Chondrocyte (in vitro differentiated cells): ENCODE measurements at places on chromosomes 11 and 22. TPM values are rescaled to one million over a fixed set of nuclear protein-coding genes. Genes with fewer than 3 reads are reported as not detected.

GRCh38 chr22:36424901-36425579 lies 37.3 kb upstream of the MYH9 start:
- no peak for DNase-seq

- DNase-seq = no peak
These were observed 26.0 kb downstream of the POU2AF1 start for GRCh38 chr11:111352935-111353710.

The ARHGAP32 gene
- 14.6 to 26.1 TPM (median 15.8 TPM) in 3 replicates for total RNA-seq

GRCh38 chr11:134228625-134229024 lies 4.2 kb downstream of the VPS26B start:
- no peak for DNase-seq

GRCh38 chr11:129280027-129280811 lies 88.1 kb upstream of the ARHGAP32 start:
- DNase-seq = no peak

The HBG2 gene
- total RNA-seq = not detected in 3 replicates

The OR4A15 gene
- not detected in 3 replicates for total RNA-seq

GRCh38 chr11:122177238-122177637 lies 61.2 kb upstream of the BLID start:
- no peak for DNase-seq

- no peak for DNase-seq
These were observed 9.0 kb upstream of the DRD2 start for GRCh38 chr11:113484223-113484622.

DNA sequence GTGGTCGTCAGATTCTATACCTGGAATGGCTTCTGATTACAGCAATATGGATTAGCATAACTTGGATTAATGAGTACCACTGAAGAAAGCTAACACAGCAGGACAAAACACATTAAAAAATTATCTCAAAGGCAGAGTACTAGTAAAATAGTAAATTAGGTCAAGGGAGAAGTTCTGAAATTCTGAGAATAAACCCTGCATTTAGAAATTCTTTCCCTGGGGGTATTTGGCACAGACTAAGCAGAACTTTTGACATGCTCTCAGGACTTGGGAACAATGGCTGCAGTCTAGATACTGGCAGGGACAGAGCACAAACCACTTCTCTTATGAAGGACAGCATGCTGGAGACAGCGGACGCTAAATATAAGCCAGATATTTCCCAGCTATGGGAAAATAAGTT lies 85.6 kb upstream of the GRIA4 start:
- no peak for DNase-seq

- DNase-seq = no peak
These were observed 94.1 kb upstream of the PRDM11 start for GRCh38 chr11:45052361-45052760.

The WNT7B gene
- total RNA-seq = 0.15 to 1.1 TPM (median 0.18 TPM) in 3 replicates

DNA sequence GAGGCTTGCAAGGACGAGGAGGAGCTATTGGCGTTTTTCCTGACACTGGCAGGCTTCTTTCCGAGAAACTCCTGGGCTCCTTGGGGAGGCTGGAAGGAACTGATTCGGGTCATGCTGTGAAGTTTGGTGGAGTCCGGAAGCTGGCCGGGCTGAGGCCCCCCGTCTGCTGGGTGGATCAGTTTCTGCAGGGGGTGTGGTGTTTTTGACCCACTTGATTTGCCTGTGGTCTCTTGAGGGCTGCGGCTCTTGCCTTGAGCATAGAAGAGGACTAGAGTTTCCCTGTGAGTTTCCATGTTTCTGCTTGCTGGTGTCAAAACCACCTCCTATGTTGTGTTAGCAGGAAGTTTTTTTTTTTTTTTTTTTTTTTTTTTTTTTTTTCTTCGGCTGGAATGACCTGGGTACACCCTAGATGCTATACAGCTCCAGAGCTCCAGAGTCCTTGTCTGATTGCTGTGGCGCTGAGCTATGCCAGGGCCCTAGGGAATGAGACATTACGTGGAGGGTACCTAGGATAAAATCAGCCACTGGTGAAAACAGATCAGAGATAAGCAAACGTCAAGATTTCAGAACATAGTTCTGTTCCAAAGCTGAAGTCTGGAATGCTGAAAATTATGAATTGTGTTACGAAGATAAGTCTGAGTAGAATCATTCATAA lies 728 bp downstream of the TBC1D22A start:
- DNase-seq = peak; percentile 18

DNA sequence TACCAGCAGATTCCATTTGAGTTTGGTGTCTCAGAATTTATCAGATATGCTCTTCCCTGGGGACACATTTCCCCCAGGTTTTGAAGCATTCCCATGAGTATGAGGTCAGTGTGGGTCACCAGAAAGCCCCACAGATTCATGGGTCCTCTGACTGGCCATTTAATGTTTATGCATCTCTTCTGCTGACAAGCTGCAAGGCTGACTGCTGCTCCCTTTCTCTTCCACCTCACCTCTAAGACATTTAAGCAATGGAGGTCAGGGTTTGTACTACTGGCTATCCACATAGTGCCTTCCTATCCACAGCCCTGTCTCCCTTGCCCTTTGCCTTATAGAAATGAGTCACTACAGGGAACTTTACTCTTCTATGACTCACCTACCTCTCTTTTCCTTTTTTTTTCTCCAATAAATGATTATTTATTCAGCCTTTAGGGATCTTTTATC lies 106.0 kb upstream of the TIMP3 start:
- DNase-seq = no peak

- no peak for DNase-seq
These were observed 55.1 kb downstream of the KIAA1671 start for GRCh38 chr22:25007444-25008106.

DNA sequence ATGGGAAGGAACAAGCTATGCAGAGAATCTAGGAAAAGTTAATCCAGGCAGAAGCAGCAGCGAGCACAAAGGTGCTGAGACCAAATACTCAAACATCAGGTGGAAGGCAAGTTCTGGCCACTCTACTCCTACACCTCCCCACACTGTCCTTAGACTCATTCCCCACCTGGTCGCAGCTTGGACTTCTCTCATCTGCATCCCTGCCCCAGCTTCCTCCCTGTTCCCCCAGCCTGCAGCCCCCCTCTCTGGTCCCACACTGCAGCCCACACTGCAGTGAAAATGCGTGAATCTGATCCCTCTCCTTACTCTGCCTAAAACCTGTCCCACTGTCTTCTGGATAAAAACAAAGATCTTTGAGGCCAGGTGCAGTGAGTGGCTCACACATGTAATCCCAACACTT lies 9.1 kb downstream of the TPBGL start:
- DNase-seq = peak; percentile 13

DNA sequence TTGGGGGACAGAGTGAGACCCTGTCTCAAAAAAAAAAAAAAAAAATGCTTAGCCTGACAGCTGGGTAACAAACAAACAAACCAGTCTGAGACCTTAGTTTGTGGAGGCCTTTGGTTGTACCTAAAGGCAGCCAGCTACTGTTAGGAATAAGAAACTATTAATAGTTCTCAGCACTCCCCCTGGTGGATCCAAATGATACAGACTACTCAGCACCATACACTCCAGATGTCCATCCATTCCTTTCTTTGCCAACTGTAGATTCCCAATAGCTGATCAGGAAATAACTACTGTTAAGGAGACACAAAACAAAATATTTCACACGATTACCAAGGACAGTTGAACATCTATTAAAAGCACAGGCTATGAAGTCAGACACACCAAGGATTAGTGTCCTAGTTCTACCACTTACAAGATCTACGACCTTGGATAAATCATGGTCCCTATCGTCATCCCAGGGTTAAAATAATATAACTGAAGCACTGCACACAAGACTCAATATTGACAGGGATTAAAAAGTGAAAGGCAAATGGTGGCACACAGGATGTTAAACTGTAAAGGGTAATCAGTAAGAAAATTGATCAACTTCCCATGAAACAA lies 17.2 kb downstream of the CLDN25 start:
- DNase-seq = no peak

The PHLDA2 gene
- total RNA-seq = 63.9 to 69.0 TPM (median 64.4 TPM) in 3 replicates

DNA sequence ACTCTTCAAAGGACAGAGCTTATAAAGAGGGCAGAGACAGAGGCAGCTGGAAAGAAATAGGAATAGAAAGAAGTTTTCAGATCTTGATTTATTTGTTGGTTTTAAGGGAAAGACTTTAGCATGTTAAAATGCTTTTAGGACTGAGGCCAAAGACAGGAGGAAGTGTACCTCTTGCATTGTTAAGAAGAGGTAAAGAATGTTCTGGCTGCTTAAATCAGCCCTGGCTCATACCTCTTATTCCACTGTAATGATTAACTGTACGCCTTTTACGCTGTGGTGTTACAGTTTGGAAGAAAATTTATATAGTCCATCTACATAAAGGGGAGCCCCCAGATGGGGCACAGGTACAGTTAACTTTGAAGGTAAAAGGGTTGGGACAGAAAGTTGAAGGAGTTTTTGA lies 10.1 kb upstream of the MPZL2 start:
- no peak for DNase-seq

- no peak for DNase-seq
These were observed 184.5 kb upstream of the NTM start for GRCh38 chr11:131185915-131186314.

DNA sequence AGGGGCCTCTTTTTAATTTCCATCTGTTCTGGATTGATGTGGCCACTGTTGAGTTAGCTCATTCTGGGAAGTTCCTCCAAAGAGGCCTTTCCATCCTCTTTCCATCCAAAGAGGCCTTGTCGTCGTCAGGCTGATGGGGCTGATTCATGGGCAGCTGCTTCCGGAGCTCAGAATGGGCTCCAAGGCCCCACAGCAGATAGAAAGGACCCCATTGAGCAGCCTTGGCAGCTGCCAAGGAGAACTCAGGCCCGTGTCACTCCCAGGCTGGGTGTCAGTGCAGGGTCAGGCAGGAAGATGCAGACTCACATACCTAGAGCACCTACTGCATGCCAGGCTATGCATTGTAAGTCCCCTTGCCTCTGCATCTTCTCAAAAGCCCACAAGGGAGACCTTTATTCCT lies 524.1 kb downstream of the MIAT start:
- no peak for DNase-seq

- no peak for DNase-seq
These were observed 393.9 kb downstream of the GUCY1A2 start for GRCh38 chr11:106624377-106624776.

- no peak for DNase-seq
These were observed 260.7 kb downstream of the MN1 start for GRCh38 chr22:27540656-27541396.

GRCh38 chr11:47035108-47035507 lies 98.5 kb downstream of the CSTPP1 start:
- no peak for DNase-seq

GRCh38 chr22:29707010-29707409 lies 12.8 kb upstream of the CABP7 start:
- DNase-seq = no peak

DNA sequence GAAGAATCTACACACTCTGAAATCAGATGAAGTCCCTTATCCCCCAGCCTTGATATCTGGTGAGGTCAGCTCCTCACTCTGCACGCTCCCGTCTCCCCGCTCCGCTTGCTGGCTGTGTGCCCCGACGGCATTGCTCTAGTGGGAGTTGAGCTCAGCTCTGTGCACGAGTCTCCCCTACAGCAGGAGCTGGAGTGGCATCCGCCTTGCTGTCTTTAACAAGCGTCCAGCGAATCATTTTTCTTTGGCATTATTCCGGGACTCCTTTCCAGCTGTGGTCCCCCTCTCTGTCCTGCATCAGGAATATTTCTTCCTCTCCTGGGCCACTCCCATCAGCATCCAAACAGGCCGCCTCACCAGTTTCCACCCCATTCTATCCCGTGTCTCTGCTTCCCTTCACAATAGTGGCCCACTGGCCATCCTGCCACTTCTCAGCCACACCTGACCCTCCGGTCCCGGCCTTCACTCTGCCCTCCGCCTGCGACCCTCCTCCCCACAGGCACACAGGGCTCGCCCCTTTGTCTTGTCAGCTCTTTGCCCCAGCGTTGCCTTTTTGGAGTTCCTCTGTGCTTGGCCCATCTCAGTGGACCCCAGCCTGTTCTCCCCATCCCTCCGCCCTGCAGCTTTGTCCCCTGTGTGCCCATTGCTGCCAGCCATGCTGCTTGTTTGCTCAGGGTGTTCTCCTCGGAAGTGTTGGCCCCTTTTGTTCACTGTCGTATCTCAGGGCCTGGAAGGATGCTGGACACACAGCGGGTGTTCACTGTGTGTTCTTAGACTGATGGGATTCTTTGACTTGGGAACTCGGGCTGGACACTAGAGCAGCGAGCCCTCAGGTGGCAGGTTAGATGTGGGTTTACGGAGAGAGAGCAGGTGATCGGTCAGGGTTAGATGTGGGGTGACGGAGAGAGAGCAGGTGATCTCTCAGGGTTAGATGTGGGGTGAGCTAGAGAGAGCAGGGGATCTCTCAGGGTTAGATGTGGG lies 441.8 kb downstream of the TBC1D22A start:
- DNase-seq = no peak
